Choroid plexus epithelial cell (primary cell): ENCODE measurements at places on chromosomes 11 and 22.

- no peak for DNase-seq
These were observed 12.1 kb upstream of the LRP5 start for GRCh38 chr11:68300076-68300830.

DNA sequence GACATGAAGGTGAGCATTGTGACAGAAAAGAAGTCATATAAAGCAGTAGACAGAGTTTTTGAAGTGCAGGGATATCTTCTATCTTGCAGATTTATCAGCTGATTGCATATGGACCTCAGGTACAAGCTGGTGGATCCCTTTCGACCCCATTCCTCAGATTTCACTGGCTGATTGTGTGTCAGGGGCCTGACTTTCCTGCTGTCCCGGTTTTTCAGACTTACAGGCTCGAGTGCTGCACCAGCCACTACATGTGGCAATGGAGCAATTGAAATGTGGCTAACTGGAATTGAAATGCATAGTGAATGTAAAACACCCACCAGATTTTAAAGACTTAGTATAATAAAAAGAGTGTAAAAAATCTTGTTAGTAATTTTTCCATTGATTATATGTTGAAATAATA, 50.3 kb downstream of the CLMP start:
- DNase-seq, result no peak

DNA sequence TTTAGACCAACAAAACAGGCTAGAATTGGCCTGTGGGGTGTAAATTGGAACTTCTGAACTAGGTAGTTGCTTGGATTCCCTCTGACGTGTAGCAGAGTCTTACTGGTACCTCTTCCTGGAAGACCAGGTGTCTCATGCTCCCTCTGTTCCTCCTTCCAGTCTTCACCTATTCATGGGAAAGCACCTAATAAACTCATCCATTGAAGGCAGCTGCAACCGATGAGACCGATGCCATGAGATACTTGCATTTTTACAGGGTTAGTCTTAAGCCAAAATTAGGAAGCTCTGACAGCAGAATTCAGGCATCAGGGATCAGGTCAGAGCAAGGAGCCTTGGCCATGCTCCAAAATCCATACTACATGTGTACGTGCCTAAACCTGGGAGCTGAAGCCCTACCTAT, 13.2 kb upstream of the HEPHL1 start:
- no peak for DNase-seq

DNA sequence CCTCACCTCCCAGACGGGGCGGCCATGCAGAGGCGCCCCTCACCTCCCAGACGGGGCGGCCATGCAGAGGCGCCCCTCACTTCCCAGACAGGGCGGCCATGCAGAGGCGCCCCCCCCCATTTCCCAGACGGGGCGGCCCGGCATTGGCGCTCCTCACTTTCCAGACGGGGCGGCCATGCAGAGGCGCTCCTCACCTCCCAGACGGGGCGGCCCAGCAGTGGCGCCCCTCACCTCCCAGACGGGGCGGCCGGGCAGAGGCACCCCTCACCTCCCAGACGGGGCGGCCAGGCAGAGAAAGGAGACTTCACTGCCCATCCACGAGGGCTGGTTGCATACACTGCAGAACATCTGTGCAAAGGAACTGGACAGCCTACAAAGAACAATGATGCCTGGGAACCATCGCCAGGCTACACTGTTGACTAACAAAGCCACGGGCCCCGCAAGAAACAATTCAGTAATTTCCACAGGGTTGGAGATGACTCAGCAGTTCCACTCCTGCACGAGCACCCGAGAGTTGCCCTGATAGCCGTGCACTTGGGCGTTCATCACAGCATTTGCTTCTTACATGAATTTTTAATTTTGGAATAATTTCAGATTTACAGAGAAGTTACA, 58.7 kb downstream of the CTTN start:
- DNase-seq, result peak; percentile 61

- no peak for DNase-seq
These were observed 470.0 kb downstream of the BUD13 start for GRCh38 chr11:116302756-116303155.

- no peak for DNase-seq
These were observed 655.2 kb downstream of the TBC1D22A start for GRCh38 chr22:47417699-47418098.

DNA sequence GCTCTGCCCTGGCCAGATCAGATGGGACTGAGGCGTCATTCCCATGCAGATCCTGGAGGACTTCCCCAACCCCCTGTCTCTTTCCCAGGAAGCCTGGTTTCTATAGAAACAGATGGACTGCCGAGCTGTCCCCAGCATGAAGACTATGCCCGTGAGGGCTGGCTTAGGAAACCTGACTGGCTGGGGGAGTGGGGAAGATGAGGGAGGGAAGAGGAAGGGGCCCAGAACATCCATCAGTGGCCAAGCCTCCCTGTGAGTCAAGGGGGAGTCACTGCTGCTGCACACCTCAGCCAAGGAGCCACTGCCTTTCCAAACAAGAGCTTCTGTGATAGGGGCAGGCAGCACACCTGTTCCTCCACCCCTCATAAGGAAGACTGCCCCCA, 5.8 kb downstream of the TP53I11 start:
- no peak for DNase-seq

- DNase-seq, result peak; percentile 51
These were observed 3.7 kb upstream of the CLDN5 start for GRCh38 chr22:19527861-19528417.

- DNase-seq, result no peak
These were observed 3.0 kb downstream of the MAFF start for GRCh38 chr22:38204784-38205183.

GRCh38 chr11:32497951-32498350, 62.6 kb upstream of the WT1 start:
- no peak for DNase-seq

GRCh38 chr22:47023871-47024270, 261.4 kb downstream of the TBC1D22A start:
- DNase-seq, result no peak

GRCh38 chr22:23149743-23150238, 4.5 kb downstream of the RAB36 start:
- DNase-seq, result no peak

DNA sequence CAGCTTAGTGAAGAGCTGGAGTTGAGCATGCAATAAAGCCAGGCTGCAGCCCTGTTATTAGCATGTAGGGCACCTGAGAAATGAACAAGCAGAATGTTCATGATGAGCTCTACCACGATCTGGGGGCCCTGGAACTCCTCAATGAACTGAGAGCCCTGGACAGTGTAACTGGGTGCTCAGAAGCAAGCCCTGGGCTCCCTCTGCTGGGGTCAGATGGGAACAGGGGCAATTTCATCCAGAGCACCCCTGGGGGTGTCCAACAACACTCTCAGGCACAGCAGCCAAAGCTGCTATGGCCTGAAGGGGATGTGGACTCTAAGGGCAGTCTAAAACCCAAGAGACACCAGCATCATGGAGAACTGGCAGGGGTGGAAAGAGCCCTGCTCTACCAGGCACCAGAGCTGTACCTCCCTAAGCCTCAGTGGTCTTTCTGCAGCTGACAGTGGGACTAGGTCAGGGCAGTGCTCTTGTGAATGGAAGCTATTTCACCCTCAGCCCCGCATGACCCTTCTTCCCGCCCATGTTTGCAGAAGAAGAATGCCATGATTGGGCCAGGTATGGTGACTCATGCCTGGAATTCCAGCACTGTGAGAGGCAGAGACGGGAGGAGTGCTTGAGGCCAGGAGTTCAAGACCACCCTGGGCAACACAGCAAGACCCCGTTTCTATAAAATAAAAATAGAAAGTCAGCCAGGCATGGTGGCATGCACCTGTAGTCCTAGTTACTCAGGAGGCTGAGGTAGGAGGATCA, 28.9 kb downstream of the THOC5 start:
- DNase-seq, result peak; percentile 61

DNA sequence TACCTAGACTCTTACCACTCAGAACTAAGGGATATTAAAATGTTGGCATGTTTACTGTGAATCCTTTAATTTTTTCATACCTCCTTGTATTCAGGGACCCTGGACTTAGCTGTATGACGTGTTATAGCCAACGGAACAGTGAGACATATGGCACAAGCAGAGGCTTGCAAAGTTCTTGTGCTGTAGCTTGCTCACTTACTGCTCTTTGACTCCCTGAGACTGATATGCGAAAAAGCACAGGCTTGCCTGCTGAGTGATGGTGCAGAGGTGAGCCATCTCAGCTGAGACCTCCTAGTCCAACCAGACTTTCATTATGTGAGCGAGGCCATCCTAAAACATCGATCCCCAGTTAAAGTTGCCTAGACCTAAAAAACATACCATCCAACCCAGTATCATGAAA, 811.0 kb downstream of the METTL15 start:
- no peak for DNase-seq

- DNase-seq, result peak; percentile 10
These were observed 24.3 kb upstream of the GLYATL1 start for GRCh38 chr11:58914821-58915543.

DNA sequence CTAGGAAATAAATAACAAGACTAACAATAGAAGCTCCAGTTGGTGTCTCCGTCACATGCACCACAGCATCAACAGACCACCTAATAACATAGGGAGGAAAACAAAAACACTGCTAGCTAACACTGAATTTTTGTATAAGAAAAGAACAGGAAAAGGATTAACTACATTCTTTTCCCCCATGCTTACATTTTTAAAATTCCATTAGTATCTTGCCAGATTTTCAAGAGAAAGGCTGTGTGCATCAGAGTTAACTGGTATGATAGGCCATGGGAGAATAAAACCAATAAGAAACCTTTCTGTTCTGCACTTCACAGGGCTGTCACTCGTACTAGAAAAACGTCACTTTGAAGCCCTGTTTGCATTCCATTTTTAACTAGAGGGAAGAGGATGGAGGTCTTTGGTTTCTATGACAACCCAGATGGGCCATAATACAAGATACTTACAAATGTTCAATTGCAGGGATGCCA, 79.0 kb downstream of the LARGE2 start:
- DNase-seq, result peak; percentile 75

GRCh38 chr11:78898266-78898775, 323.7 kb upstream of the NARS2 start:
- no peak for DNase-seq

DNA sequence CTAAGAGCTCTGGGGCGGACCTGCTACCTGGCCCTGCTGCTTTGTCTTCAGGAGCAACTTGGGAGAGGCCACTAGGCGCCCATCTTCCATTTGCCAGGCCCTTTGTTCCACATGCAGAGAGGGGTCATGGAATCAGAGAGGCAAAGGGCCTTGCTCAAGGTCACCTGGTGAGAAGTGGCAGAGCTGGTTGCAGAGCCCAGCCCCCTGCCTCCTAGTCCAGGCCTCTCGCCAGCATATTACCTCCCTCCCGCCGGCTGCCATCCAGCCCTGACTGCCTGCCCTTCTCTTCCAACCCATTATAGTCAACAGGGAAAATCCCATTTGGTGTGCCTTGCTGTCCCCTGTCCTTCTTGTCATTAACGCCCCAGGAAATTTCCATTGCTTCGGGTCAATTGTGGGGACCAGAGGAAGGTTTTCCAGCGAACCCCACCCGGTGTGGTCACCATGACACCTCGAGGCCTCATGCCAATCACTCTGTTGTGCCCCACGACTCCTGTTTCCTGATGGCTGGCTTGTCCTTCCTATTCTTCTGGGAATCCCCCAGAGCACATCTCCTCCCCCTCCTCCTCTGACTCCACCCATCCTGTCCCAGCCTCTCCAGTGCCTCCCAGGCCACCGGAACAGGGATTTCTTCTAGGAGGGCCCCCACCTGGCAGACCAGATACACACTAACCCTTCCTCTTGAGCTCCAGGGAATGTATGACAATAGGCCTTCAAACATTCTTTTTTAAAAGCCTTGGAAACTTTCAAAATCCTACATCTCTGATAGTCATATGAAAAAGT, 77.0 kb downstream of the NECTIN1 start:
- DNase-seq, result no peak

DNA sequence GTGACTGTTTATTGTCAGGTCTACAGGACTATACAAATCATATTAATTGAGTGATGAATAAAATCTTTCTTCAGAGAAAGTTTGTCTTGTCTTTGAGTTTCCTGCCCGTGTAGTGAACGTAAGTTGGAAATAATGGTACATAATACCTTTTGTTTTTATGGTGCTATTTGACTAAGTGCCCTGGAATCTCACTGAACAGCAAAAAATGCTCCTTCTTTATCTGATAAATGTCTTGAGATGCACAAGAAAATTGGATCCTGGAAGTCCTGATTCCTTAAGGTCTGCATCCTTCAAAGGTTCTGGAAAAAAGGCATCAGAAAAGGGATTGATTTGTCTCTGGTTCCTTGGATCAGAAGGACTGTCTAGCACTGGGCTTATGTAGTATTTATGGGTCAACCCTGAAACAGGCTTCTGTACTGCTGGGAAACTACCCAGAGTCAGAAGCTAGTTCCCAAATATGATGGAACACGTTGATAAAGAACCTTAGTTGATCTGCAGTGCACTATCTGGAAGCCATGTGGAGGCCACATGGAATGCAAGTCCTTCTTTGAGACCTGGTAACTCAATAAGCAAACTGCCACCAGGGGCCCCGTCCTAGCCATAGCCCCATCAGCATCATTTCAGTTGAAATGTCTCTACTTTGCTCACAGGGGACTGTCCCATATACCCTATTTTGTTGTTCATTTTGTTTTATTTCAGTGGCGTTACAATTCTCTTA, 100.6 kb upstream of the CD44 start:
- peak; percentile 41 for DNase-seq
